ENCODE measurements at places on chromosomes 16 and 17. TPM values are rescaled to one million over a fixed set of nuclear protein-coding genes. Genes with fewer than 3 reads are reported as not detected.
A peak's percentile ranks its signal among the peaks of the same experiment; 100 is the strongest.

Gene SCNN1B
- total RNA-seq, result 0.37 TPM

GRCh38 chr16:17776888-17777287, 306.1 kb upstream of the XYLT1 start:
- no peak overlapping the region for H3K27ac ChIP-seq
- DNase-seq, result no peak
- no peak overlapping the region for H3K4me3 ChIP-seq

GRCh38 chr17:39935909-39936308, 8.4 kb downstream of the LRRC3C start:
- H3K4me3 ChIP-seq, result no peak overlapping the region
- no peaks in the 10 kb centered on the region for H3K36me3 ChIP-seq
- DNase-seq, result no peak
- H3K27me3 ChIP-seq, result no peaks in the 10 kb centered on the region
- H3K27ac ChIP-seq, result no peak overlapping the region
- H3K4me1 ChIP-seq, result peaks cover 11% of the 10 kb centered on the region

DNA sequence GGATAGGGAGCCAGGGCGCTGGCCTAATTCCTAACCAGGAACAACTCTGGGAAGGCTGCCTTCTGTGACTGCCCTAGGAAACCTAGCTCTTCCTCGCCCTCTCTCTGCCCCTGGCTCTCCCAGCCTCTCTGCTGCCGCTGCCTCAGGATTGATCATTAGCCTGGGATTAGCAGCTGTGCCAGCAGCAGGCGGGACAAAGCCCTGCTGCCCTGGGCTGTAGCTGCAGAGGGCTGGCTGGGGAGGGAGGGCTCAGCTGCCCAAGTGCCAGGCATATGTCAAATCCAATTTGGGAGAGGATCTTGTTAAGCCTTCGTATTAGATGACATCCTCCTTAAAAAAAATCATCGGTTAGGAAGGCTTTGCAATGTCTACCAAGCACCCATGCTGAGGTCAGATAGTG, 144.8 kb upstream of the CCL2 start:
- DNase-seq, result no peak
- no peak overlapping the region for H3K27ac ChIP-seq
- no peaks in the 10 kb centered on the region for H3K36me3 ChIP-seq
- H3K4me3 ChIP-seq, result no peak overlapping the region
- no peaks in the 10 kb centered on the region for H3K4me1 ChIP-seq

DNA sequence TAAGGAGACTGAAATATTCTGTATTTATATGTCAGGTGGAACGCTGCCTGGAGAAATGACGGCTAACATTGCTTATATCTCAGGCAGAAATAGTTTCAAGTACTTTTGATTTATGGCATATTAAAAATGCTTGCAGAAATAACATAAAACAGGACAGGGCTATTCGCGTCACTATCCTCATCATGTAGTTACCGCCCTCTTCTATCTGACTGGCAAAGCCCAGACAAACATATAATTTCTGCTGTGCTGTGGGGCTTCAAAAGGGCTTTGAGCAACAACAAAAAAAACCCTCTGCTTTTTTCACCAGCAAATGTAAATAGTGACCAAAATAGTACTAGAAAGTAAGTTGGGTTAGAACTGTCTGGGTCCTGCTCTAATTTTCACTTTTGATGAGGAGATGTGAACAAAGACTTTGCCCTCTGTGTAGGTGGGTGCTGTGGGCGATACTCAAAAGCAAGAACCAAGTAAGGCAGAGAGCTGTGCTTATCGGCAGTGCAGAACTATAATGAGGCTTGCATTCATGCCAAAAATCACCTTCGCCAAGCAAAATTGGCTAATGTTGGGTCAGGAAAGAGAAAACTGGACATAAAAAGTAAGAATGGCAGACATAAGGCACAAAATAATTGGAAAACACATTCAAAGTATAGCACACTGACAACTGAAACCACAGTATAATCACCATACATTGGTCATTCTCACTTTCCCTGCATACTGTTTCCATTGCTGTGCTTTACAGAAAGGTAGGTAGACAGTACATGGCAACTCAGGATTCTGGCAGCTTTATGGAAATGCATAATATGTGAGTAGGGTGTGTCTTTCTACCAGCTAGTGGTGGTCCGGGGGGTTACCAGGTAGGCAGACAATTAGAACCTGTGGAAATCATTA, 151.2 kb upstream of the AXIN2 start:
- no peak overlapping the region for H3K4me3 ChIP-seq
- no peaks in the 10 kb centered on the region for H3K27me3 ChIP-seq
- H3K4me1 ChIP-seq, result no peaks in the 10 kb centered on the region
- no peaks in the 10 kb centered on the region for H3K36me3 ChIP-seq

DNA sequence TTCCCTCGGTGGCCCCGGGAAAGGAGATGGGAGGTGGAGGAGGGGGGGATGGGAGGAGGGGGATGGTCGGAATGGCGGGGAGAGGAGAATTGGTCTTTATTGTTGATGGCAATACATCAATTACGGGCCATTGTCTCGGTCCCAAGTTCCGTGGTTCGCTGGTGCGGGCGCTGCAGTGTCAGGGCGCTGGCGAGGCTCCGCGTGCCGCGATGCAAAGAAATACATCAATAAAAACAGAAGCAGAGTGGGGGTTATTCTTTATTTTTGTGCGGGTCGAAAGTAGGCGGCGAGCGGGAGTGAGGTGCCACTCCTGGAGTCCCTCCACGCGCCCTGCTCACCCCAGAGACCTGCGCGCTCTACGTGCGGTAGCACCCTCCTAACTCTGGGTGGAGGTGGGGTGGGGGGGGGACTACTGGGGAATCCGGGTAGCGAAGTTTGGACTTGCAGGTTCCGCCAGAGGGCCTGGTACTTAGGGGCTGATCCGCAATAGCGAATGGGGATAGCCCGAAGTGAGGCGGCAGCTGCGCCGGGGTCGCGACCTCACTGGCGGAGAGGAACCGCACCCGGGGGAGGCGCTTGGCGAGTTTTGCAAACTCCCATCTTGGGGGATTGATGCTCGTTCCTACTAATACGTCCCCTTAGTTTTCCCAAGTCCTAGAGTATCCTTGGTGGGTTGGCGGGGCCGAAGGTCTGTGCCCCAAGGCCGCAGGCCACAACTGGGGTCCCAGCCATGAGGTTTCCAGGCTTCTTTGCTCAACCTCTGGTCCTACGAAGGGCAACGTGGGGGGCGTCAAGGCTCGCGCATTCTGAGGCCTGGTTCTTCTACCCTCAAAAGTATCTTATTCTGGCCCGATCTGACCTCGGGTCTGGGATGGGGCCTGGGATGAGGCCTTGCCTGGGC, 3.5 kb upstream of the SALL1 start:
- DNase-seq, result no peak
- no peaks in the 10 kb centered on the region for H3K27me3 ChIP-seq

DNA sequence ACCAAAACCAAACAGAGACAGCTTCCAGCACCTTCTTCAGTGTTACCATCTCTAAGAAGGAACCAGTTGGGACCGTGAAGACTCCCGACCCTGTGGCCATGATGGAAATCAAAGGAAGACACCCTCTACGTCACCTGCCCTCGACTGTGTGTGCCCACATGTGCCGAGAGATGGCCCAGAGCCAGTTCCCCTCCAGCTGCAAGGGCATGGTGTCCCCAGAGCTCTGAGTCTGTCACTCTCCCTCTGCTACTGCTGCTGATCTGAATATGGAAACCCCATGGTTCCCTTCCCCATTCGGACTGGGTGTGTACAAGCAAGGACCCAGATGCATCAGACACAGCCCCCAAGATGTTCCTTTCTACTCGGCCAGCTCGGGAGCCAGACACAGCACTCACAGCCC, 76.4 kb downstream of the SOCS1 start:
- no peak overlapping the region for H3K4me3 ChIP-seq
- no peaks in the 10 kb centered on the region for H3K36me3 ChIP-seq
- H3K27me3 ChIP-seq, result no peaks in the 10 kb centered on the region
- no peaks in the 10 kb centered on the region for H3K4me1 ChIP-seq

- no peaks in the 10 kb centered on the region for H3K36me3 ChIP-seq
- no peak overlapping the region for H3K4me3 ChIP-seq
- no peaks in the 10 kb centered on the region for H3K4me1 ChIP-seq
- no peak overlapping the region for H3K27ac ChIP-seq
These were observed 77.0 kb upstream of the CCL2 start for GRCh38 chr17:34178092-34178491.

Gene KRTAP4-1
- total RNA-seq, result not detected

DNA sequence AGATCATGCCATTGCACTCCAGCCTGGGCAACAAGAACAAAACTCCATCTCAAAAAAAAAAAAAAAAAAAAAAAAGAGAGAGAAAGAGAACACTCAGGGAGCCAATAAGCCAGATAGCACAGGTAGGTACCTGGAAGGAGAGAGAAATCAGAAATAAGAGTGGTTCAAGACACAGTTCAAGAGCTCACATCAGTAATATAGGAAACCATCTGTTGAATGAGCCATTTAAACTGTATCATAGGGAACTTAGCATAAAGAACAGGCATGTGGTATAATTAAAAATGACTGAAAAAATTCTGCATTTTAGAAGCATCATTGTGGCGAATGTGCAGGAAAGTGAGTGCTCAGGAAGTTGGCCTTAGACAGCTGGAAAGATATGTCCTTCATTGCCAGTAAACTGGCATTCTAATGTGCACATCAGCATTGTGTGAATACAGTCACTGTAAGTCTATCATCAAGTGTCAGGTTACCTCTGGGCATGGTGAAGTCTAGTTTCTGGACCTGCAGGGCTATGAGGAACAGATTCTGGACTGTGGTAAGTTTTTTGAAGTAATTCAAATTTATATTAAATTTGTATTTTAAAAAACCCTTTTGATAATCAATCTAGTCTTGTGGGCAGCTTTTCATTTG, 20.4 kb downstream of the KRT12 start:
- no peak overlapping the region for H3K27ac ChIP-seq
- H3K4me1 ChIP-seq, result no peaks in the 10 kb centered on the region
- H3K4me3 ChIP-seq, result no peak overlapping the region
- DNase-seq, result no peak

DNA sequence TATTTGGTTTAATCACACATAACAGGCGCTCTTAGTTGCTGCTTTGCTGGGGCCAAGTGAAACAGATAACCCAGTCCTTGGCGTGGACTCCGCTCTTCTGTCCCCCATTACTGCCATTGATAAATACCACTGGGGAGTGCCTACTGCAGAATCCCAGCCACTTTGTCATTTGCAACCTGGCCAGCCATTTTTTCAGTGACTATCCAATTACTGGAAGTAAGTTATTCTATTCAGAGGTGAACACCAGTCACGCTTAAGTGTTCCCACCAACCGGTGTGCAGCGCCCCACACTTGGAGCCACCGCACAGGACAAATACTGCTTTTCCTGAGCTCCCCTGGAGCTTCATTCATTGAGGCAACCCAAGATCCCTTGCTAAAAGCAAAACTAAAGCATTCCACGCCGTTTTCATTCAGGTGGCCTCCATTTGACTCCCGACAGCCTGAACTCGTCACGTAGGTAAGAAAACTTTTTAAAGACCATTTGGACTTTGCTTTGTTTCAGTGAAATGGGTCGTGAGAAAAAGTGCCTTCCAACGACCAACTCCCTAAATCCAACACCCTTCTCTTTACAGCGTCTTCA, 1.8 kb downstream of the USP7 start:
- no peak overlapping the region for H3K27ac ChIP-seq
- H3K4me1 ChIP-seq, result peaks cover 70% of the 10 kb centered on the region
- DNase-seq, result no peak
- H3K27me3 ChIP-seq, result no peaks in the 10 kb centered on the region

Gene SPATA2L
- total RNA-seq, result 50.5 TPM

GRCh38 chr17:42387661-42388380, 421 bp downstream of the STAT3 start:
- DNase-seq, result no peak
- peak overlapping the region; percentile 86 for H3K4me3 ChIP-seq
- H3K36me3 ChIP-seq, result no peaks in the 10 kb centered on the region

- no peaks in the 10 kb centered on the region for H3K27me3 ChIP-seq
- H3K36me3 ChIP-seq, result no peaks in the 10 kb centered on the region
- no peak overlapping the region for H3K4me3 ChIP-seq
- no peak overlapping the region for H3K27ac ChIP-seq
- no peak for DNase-seq
- no peaks in the 10 kb centered on the region for H3K4me1 ChIP-seq
These were observed 606.4 kb upstream of the CDH8 start for GRCh38 chr16:62642677-62643076.

Gene IRX3
- 2.0 TPM for total RNA-seq

- H3K27ac ChIP-seq, result no peak overlapping the region
- H3K4me1 ChIP-seq, result no peaks in the 10 kb centered on the region
These were observed 9.2 kb downstream of the HIRIP3 start for GRCh38 chr16:29986231-29986630.

DNA sequence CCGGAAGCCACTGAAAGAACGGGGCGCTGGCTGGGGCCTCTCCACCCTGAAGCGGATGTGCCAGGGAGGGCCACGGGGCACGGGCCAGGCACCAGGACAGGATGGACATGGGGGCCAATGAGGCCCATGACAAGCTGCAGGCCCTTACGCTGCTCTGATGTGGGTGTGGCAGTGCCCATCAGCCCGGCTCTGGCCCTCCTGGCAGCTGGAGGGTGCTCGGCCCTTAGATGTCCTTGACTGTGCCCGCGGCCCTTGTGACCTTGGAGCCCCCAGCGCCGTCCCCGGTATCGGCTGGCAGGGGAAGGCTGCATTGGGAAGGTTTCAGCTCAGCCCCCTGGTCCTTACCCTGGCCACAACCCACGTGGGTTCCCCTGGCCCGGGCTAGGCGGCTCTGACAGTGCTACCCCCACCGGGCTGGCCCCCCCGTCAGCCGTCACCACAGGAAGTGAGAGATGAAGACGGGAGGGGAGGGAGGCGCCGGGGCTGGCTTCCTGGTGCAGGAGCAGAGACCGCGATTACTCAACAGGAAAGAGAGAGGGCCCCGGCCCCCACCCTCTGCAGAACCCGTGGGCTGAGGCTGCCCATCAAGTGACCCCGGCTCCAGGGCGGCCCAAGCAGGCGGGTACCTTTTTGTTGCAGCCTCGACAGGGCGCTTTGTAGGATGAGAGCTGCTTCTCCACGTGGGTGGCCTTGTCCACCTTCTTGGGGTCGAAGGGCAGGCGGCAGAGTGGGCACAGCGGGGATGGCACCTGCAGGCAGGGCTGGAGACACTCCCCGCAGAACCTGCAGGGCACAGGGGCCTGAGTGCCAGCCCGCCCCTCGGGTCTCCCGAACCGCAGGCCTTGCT, 5.3 kb downstream of the RNF166 start:
- peaks cover 8% of the 10 kb centered on the region for H3K4me1 ChIP-seq
- no peak overlapping the region for H3K27ac ChIP-seq
- H3K4me3 ChIP-seq, result no peak overlapping the region
- no peaks in the 10 kb centered on the region for H3K27me3 ChIP-seq
- DNase-seq, result no peak

DNA sequence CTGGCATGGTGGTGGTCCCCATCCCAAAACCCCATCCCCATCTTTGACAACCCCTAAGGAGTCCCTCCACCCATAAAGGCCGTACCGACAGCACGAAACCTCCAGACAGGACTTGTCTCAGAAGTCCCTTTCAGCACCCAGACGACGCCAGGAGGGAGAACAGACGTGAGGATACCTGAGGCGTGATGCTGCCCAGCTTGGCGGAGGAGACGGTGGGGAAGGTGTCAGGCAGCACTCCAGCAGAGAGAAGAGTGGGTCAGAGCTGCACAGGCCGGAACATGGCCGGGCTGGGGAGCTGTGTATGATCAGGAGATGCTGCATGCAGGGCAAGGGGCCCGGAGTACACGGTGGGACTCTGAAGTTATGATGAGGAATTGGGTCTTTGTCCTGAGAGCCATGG, 244.2 kb downstream of the GSG1L start:
- H3K36me3 ChIP-seq, result no peaks in the 10 kb centered on the region
- H3K4me1 ChIP-seq, result no peaks in the 10 kb centered on the region
- H3K4me3 ChIP-seq, result no peak overlapping the region

Gene SDR42E2
- total RNA-seq, result 0.27 TPM

GRCh38 chr17:50642722-50643656, 8.3 kb downstream of the ABCC3 start:
- H3K36me3 ChIP-seq, result no peaks in the 10 kb centered on the region
- H3K4me1 ChIP-seq, result peaks cover 54% of the 10 kb centered on the region
- no peak for DNase-seq
- no peak overlapping the region for H3K4me3 ChIP-seq
- peak overlapping the region; percentile 15 for H3K27ac ChIP-seq
